ENCODE measurements at places on chromosomes 7 and 10. TPM values are rescaled to one million over a fixed set of nuclear protein-coding genes. Genes with fewer than 3 reads are reported as not detected.

The GBX1 gene
- total RNA-seq: not detected

GRCh38 chr7:99579956-99580777 lies 17.9 kb upstream of the TMEM225B start:
- H3K27ac ChIP-seq: no peak overlapping the region
- H3K4me3 ChIP-seq: peak overlapping the region; percentile 53
- no peaks in the 10 kb centered on the region for H3K27me3 ChIP-seq
- H3K36me3 ChIP-seq: no peaks in the 10 kb centered on the region
- peak; percentile 51 for DNase-seq

DNA sequence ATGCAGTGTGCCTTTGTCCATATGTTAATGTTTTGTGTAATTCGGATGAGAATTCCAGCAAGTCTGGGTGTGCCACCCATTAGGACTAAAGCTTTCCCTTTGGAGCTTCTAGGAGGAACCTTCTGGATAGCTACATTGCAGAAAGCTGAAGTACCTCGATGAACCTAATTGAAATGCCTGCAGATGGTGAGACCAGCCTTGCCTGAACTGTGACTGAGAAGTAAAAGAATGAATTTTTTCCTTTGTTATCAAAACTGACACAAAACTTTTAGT lies 31.1 kb upstream of the FBXW4 start:
- H3K4me3 ChIP-seq: no peak overlapping the region
- H3K4me1 ChIP-seq: no peaks in the 10 kb centered on the region
- DNase-seq: no peak
- H3K27me3 ChIP-seq: no peaks in the 10 kb centered on the region
- no peaks in the 10 kb centered on the region for H3K36me3 ChIP-seq
- H3K27ac ChIP-seq: no peak overlapping the region

DNA sequence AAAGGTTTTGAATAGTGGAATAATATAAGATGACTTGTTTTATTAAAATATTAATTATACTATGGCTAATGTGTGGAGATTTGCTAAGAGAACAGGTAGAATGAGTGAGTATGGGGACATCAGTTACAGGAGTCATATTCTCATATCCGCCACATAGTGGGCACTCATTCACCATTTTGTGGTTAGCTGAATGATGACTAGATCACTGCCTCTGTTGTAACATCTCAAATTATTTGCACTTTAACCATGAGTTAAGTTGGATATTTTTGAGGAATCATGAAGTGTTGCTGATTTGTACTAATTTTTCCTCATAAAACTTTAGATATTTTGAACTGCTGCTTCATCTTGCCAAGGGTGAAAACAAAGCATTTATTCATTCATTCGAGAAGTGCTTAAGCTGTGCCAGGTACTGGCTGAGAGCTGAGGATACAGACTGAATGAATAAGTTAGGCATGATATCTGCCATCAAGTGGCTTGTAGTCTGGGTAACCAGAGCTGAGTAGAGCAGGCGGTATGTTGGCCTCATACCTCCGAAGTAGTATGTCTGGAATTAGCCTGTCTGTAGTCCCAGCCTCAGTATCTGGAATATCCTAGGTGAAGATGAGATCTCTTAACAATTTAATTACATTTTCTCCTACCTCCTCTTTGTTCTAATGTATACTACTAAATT lies 100.5 kb downstream of the ZEB1 start:
- no peak for DNase-seq
- H3K4me1 ChIP-seq: peaks cover 9% of the 10 kb centered on the region
- no peaks in the 10 kb centered on the region for H3K36me3 ChIP-seq
- H3K27ac ChIP-seq: no peak overlapping the region
- no peaks in the 10 kb centered on the region for H3K27me3 ChIP-seq

GRCh38 chr7:79988653-79989052 lies 146.0 kb upstream of the GNAI1 start:
- no peaks in the 10 kb centered on the region for H3K27me3 ChIP-seq
- DNase-seq: no peak
- H3K4me1 ChIP-seq: no peaks in the 10 kb centered on the region
- no peaks in the 10 kb centered on the region for H3K36me3 ChIP-seq
- H3K27ac ChIP-seq: no peak overlapping the region
- H3K4me3 ChIP-seq: no peak overlapping the region

GRCh38 chr7:31004393-31004792 lies 40.6 kb downstream of the GHRHR start:
- no peak for DNase-seq
- no peak overlapping the region for H3K4me3 ChIP-seq
- H3K36me3 ChIP-seq: no peaks in the 10 kb centered on the region
- no peak overlapping the region for H3K27ac ChIP-seq

The TUBAL3 gene
- total RNA-seq: not detected

- no peaks in the 10 kb centered on the region for H3K36me3 ChIP-seq
- H3K27me3 ChIP-seq: no peaks in the 10 kb centered on the region
- DNase-seq: no peak
- no peaks in the 10 kb centered on the region for H3K4me1 ChIP-seq
- H3K27ac ChIP-seq: no peak overlapping the region
Measured at GRCh38 chr7:129332254-129333035, 101.8 kb upstream of the STRIP2 start.

- H3K4me1 ChIP-seq: peaks cover 25% of the 10 kb centered on the region
- no peak for DNase-seq
- H3K27ac ChIP-seq: no peak overlapping the region
- no peak overlapping the region for H3K4me3 ChIP-seq
- H3K36me3 ChIP-seq: no peaks in the 10 kb centered on the region
Measured at GRCh38 chr10:119313644-119314043, 106.3 kb downstream of the GRK5 start.

DNA sequence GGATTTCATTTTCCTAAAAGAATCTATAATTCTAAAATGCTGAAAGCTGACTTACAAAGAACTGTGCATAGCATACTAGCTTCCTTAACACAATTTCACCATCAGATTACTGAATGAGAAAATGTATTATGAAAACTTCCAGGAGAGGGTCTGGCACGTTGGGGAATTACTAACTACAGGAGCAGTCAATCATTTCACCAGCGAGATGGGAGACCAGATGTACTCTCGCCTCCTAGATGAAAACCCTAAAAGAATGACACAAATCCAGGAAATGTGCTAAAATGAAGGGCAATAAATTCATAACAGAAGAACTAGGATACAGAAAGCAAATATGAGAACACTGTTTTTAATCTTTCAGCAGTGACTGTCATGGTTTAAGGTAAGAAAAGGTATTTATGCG lies 330.8 kb downstream of the ABCA13 start:
- no peaks in the 10 kb centered on the region for H3K27me3 ChIP-seq
- H3K4me3 ChIP-seq: no peak overlapping the region
- no peaks in the 10 kb centered on the region for H3K4me1 ChIP-seq
- H3K27ac ChIP-seq: no peak overlapping the region

DNA sequence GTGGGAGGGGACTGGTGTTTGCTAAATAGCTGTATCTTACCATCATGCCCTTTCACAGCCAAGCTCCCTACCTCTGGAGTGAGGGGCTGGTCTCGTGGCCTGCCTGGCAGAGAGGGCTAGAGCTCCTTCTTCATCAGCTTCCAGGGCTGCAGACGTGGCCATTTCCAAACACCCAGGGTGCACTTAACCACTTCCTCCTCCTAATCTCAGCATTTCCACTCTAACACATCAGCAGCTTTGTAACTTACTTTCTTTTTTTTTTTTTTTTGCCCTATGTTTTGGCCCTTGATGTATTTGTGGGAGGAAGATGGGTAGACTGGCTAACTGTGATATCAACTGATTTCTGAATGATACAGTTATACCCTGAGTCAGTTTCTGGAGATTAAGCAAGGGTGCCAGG lies 27.4 kb downstream of the LRRC4 start:
- DNase-seq: no peak
- H3K27me3 ChIP-seq: no peaks in the 10 kb centered on the region
- no peak overlapping the region for H3K4me3 ChIP-seq
- H3K4me1 ChIP-seq: peaks cover 13% of the 10 kb centered on the region
- no peak overlapping the region for H3K27ac ChIP-seq
- H3K36me3 ChIP-seq: no peaks in the 10 kb centered on the region

GRCh38 chr7:159091480-159092475 lies 52.9 kb downstream of the VIPR2 start:
- H3K36me3 ChIP-seq: no peaks in the 10 kb centered on the region
- no peaks in the 10 kb centered on the region for H3K4me1 ChIP-seq
- no peak for DNase-seq
- H3K27me3 ChIP-seq: no peaks in the 10 kb centered on the region

The MALSU1 gene
- 59.6 TPM for total RNA-seq

- H3K27me3 ChIP-seq: no peaks in the 10 kb centered on the region
- no peak overlapping the region for H3K27ac ChIP-seq
- no peak for DNase-seq
- no peak overlapping the region for H3K4me3 ChIP-seq
- H3K36me3 ChIP-seq: no peaks in the 10 kb centered on the region
- no peaks in the 10 kb centered on the region for H3K4me1 ChIP-seq
Measured at GRCh38 chr7:138029941-138030340, 28.1 kb upstream of the CREB3L2 start.

DNA sequence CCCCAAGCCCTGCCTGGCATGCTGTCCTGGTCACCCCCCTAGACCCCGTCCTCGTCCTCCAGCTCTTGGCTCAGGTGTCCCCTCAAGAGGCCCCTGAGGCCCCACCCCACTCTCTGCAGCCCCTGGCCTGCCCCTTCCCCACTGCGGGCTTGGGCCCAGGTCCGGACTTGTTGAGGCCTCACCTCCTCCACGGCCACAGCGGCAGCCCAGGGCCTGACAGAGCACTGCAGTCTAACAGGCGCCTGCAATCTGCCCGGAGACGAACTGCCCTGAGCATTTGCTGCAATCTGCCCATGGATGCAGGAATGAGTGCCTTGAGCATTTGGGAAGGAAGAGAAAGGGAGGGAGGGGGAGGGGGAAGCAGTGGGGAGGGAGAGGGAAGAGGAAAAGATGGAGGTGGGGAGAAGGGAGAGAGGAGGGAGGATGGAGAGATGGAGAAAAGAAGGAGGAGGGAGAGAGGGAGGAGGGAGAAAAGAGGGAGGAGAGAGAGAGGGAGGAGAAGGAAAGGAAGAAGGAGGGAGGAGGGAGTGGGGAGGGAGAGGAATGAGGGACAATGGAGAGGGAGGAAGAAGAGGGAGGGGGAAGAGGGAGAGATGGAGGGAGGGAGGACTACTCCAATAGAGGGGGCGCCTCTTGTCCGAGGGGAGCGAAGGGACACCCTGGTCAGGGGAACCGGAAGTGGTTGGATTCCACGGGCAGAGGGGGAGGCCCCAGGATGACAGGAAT lies 73.9 kb downstream of the PDGFA start:
- DNase-seq: no peak
- H3K4me1 ChIP-seq: no peaks in the 10 kb centered on the region
- H3K27me3 ChIP-seq: no peaks in the 10 kb centered on the region
- H3K4me3 ChIP-seq: no peak overlapping the region

- H3K27ac ChIP-seq: no peak overlapping the region
- H3K27me3 ChIP-seq: no peaks in the 10 kb centered on the region
- no peak for DNase-seq
- no peaks in the 10 kb centered on the region for H3K36me3 ChIP-seq
- no peak overlapping the region for H3K4me3 ChIP-seq
Measured at GRCh38 chr7:128350708-128351295, 7.1 kb upstream of the RBM28 start.

The POLR2J3 gene
- total RNA-seq: 29.5 TPM

The ZNF485 gene
- total RNA-seq: 8.3 TPM

DNA sequence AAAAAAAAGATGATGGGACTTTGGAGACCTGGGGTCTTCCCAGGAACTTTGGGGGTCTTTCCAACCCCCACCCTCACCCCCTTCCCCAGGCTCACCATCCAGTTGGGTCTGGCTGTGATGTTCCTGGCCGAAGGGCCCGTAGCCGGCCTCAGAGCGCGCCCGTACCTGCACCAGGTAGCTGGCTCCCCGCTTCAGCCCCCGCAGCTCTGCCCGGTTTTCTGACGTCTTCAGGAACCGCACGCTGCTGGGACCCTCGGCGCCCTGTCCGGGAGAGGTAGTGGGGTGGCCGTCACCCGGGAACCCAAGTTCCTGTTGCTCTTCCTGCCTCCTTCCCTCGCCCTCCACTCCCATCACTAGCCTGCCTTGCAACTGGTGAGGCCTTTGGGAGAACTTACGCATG lies 10.2 kb downstream of the EPHB4 start:
- H3K4me1 ChIP-seq: no peaks in the 10 kb centered on the region
- DNase-seq: no peak
- H3K27ac ChIP-seq: no peak overlapping the region
- H3K4me3 ChIP-seq: no peak overlapping the region
- no peaks in the 10 kb centered on the region for H3K27me3 ChIP-seq
